CD8-positive, alpha-beta memory T cell (primary cell): ENCODE measurements at places on chromosomes 4 and X. TPM values are rescaled to one million over a fixed set of nuclear protein-coding genes. Genes with fewer than 3 reads are reported as not detected.

GRCh38 chrX:13747836-13748235, 13.3 kb downstream of the OFD1 start:
- no peaks in the 10 kb centered on the region for H3K27me3 ChIP-seq
- no peak overlapping the region for H3K27ac ChIP-seq
- peaks cover 11% of the 10 kb centered on the region for H3K4me1 ChIP-seq
- no peak overlapping the region for H3K4me3 ChIP-seq
- DNase-seq = peak; percentile 10
- peaks cover 5% of the 10 kb centered on the region for H3K36me3 ChIP-seq

DNA sequence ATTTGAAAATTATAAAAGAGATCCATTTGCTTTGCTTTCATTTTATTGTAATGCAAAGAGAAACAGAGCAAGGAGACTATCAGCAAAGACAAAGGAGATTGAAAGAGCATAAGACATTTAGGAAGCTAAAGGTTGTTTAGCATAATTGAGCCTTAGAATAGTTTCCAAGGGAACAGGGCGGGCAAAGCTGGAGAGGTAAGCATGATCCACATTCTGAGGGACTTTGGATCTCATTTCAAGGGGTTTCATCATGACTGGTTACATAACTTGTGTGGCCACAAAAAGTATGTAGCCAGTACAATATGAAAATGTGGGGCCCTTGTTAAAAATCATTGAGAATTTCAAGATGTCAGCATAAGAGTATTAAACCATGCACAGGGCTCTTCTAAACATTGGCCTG, 406.5 kb downstream of the RPA4 start:
- H3K4me1 ChIP-seq = no peaks in the 10 kb centered on the region
- H3K36me3 ChIP-seq = no peaks in the 10 kb centered on the region
- H3K4me3 ChIP-seq = no peak overlapping the region
- H3K27me3 ChIP-seq = no peaks in the 10 kb centered on the region
- DNase-seq = no peak
- no peak overlapping the region for H3K27ac ChIP-seq

GRCh38 chr4:103996637-103997036, 276.9 kb upstream of the TACR3 start:
- no peaks in the 10 kb centered on the region for H3K27me3 ChIP-seq
- H3K36me3 ChIP-seq = no peaks in the 10 kb centered on the region
- H3K4me3 ChIP-seq = no peak overlapping the region
- no peaks in the 10 kb centered on the region for H3K4me1 ChIP-seq

GRCh38 chrX:9919632-9920172, 47.5 kb upstream of the CLDN34 start:
- H3K4me1 ChIP-seq = no peaks in the 10 kb centered on the region
- H3K4me3 ChIP-seq = no peak overlapping the region
- no peaks in the 10 kb centered on the region for H3K36me3 ChIP-seq
- no peak for DNase-seq
- no peaks in the 10 kb centered on the region for H3K27me3 ChIP-seq

DNA sequence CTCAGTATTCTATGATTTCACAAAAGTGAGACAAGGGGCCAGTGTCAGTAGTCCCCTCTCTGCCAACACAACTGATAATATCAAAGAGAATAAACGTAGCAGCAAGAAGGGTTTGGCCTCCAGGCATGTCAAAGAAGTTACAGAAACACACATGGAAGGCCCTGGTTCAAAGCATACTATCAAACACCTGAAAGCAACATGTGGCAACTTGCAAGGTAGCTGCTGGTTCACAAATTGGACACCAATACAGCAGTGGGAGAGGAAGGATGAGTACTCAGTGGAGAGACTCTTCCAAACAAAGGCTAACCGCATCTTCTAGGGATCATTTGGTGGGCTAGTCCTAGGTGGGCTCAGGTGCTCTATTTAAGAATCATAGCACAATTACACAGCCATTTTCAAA, 74.9 kb upstream of the MAOA start:
- no peaks in the 10 kb centered on the region for H3K36me3 ChIP-seq
- H3K27me3 ChIP-seq = no peaks in the 10 kb centered on the region
- H3K27ac ChIP-seq = no peak overlapping the region
- no peaks in the 10 kb centered on the region for H3K4me1 ChIP-seq
- DNase-seq = no peak
- no peak overlapping the region for H3K4me3 ChIP-seq

GRCh38 chr4:38322714-38323113, 341.3 kb upstream of the KLF3 start:
- peaks cover 68% of the 10 kb centered on the region for H3K4me1 ChIP-seq
- no peaks in the 10 kb centered on the region for H3K27me3 ChIP-seq
- no peak for DNase-seq
- H3K4me3 ChIP-seq = no peak overlapping the region

DNA sequence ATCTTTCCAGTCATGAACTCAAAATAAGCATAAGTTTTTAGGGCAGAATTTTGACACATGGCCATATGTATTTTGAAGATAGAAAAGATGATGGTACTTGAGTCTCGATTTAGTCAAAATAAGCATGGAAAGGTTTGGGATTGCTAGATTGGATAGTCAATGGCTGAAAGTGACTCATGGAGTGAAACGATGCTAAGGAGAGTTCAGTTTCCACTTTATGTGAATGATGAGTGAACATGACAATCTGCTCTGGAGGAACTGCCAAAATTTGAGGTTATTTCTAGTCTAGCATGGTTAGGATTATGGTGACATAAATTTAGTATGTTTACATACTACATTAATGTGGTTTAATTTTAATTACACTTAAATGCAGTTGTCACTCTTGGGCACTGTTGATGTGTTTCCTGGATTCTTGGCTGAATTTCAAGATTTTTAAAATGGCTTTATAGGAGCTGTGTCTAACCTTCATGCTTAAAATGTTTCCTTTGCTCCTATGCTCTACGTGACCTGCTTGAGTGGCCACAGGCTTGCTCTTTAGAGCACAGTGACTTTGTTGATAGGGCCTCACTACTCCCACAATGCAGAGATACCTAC, 17.1 kb downstream of the DDX3X start:
- no peak for DNase-seq
- no peaks in the 10 kb centered on the region for H3K27me3 ChIP-seq
- H3K27ac ChIP-seq = no peak overlapping the region
- peaks cover 24% of the 10 kb centered on the region for H3K36me3 ChIP-seq
- no peaks in the 10 kb centered on the region for H3K4me1 ChIP-seq

GRCh38 chrX:22202251-22202650, 70.5 kb upstream of the CBLL2 start:
- no peaks in the 10 kb centered on the region for H3K36me3 ChIP-seq
- H3K27me3 ChIP-seq = no peaks in the 10 kb centered on the region
- no peaks in the 10 kb centered on the region for H3K4me1 ChIP-seq
- no peak overlapping the region for H3K27ac ChIP-seq
- H3K4me3 ChIP-seq = no peak overlapping the region

DNA sequence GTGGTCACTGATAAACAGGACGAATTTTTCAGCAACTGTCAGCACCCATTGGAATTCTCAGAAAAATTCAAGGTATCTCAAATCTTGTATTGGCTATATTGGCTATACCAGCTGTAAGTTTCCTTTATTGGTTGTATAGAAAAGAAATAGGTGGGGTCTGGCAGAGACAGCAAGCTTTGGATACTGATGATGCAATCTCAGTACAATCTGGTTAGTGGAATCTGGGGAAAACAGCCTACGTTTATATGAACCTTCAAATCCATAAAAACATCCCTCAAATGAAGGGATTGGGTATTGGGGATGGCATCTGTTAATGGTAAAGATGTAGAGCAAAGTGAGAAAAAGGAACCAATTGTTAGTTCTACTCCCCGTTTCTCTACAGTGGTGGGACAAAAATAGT, 76.4 kb upstream of the MBNL3 start:
- H3K27ac ChIP-seq = no peak overlapping the region
- no peaks in the 10 kb centered on the region for H3K4me1 ChIP-seq
- no peak for DNase-seq
- H3K4me3 ChIP-seq = no peak overlapping the region

GRCh38 chr4:11297201-11297600, 131.5 kb downstream of the HS3ST1 start:
- no peak overlapping the region for H3K27ac ChIP-seq
- H3K36me3 ChIP-seq = no peaks in the 10 kb centered on the region
- no peaks in the 10 kb centered on the region for H3K4me1 ChIP-seq

- H3K36me3 ChIP-seq = no peaks in the 10 kb centered on the region
- no peak for DNase-seq
- H3K4me1 ChIP-seq = no peaks in the 10 kb centered on the region
- H3K4me3 ChIP-seq = no peak overlapping the region
- no peaks in the 10 kb centered on the region for H3K27me3 ChIP-seq
- H3K27ac ChIP-seq = no peak overlapping the region
Measured at GRCh38 chrX:96971812-96972211, 88.1 kb downstream of the RPA4 start.

- no peaks in the 10 kb centered on the region for H3K27me3 ChIP-seq
- H3K36me3 ChIP-seq = no peaks in the 10 kb centered on the region
- H3K27ac ChIP-seq = no peak overlapping the region
- H3K4me1 ChIP-seq = no peaks in the 10 kb centered on the region
- H3K4me3 ChIP-seq = no peak overlapping the region
- DNase-seq = no peak
Measured at GRCh38 chrX:109036624-109037023, 300.3 kb upstream of the IRS4 start.

DNA sequence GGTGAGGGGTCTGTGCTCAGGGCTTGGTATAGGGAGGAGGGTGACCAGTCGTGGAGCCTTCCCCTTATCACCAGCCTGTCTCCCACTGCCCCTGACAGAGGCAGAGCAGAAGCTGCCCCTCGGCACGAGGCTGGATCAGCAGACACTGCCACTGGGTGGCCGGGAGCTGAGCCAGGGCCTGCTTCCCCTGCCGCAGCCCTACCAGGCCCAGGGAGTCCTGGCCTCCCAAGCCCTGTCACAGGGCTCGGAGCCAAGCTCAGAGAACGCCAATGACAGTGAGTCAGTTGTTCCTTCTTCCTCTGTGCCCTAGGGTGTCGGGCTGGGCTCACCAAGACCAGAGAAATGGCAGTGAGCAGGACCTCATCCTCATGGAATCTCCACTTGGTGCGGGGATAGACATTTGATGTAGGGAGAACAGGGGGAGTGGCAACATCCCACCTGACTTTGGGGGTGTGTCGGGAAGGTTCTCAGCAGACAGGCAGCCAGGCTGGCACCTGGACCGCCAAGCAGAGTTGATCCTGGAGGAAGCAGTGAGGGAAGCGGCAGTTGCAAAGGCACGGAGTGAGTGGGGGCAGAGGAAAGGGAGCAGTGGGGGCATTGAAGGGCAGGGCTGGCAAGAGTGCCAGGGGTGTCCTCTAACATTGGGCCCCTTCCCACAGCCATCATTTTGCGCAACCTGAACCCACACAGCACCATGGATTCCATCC, 14.3 kb upstream of the UBA1 start:
- no peak for DNase-seq
- H3K27ac ChIP-seq = no peak overlapping the region
- no peaks in the 10 kb centered on the region for H3K4me1 ChIP-seq
- H3K4me3 ChIP-seq = no peak overlapping the region

DNA sequence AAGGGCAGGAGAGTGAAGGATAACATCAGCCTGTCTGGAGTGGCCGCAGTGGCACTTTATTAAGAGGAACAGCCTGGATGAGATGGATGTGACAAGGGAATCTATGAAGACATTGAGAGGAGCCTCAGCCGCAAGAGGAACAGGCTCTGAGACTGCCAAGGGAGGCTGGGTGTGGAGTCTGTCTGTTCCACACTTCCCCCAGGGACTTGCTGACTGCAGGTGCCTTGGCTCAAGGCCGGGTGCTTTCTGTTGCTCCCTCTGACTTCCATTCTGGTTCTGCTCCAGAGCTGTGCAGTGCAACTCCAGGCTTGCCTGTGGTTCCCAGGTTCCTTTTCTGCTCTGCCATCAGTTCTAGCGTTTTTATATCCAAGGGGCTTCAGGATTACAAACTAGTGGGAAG, 54.6 kb downstream of the FRMPD3 start:
- H3K36me3 ChIP-seq = no peaks in the 10 kb centered on the region
- H3K27ac ChIP-seq = no peak overlapping the region
- DNase-seq = no peak
- no peaks in the 10 kb centered on the region for H3K4me1 ChIP-seq

GRCh38 chrX:102711872-102712215, 404 bp upstream of the GPRASP2 start:
- H3K27ac ChIP-seq = no peak overlapping the region
- H3K27me3 ChIP-seq = no peaks in the 10 kb centered on the region
- no peak overlapping the region for H3K4me3 ChIP-seq
- DNase-seq = no peak

GRCh38 chr4:71236226-71236625, 102.6 kb upstream of the SLC4A4 start:
- no peak overlapping the region for H3K4me3 ChIP-seq
- no peak for DNase-seq
- no peaks in the 10 kb centered on the region for H3K36me3 ChIP-seq
- no peak overlapping the region for H3K27ac ChIP-seq
- no peaks in the 10 kb centered on the region for H3K4me1 ChIP-seq

- H3K27me3 ChIP-seq = no peaks in the 10 kb centered on the region
- peaks cover 2% of the 10 kb centered on the region for H3K4me1 ChIP-seq
- H3K27ac ChIP-seq = no peak overlapping the region
Measured at GRCh38 chrX:41377624-41378023, 43.7 kb downstream of the DDX3X start.

GRCh38 chr4:142272452-142272851, 573.6 kb downstream of the INPP4B start:
- H3K27me3 ChIP-seq = no peaks in the 10 kb centered on the region
- peaks cover 8% of the 10 kb centered on the region for H3K36me3 ChIP-seq
- no peak overlapping the region for H3K4me3 ChIP-seq
- H3K4me1 ChIP-seq = peaks cover 24% of the 10 kb centered on the region

DNA sequence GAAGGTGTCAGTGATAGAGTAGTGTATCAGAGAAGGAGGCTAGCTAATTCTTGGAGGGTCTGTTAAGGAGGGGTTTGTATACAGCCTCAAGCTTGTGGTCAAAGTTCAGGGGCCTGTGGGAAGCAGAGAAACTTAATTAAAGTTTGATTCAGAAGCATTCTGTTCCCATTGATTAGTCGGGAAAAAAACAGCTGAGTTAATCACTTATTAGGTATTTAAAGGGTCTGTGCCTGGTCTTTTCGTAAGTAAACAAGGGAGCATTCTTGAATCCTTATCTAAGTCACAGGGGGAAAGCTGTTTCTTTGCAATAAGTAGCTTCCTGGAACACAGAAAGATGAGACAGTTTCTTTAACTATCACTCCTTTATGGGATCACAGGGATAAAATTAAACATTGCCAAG, 492.1 kb downstream of the PCDH10 start:
- no peak for DNase-seq
- H3K4me1 ChIP-seq = no peaks in the 10 kb centered on the region
- H3K27me3 ChIP-seq = no peaks in the 10 kb centered on the region
- no peak overlapping the region for H3K27ac ChIP-seq
- H3K4me3 ChIP-seq = no peak overlapping the region

- H3K36me3 ChIP-seq = no peaks in the 10 kb centered on the region
- H3K27me3 ChIP-seq = no peaks in the 10 kb centered on the region
- H3K27ac ChIP-seq = no peak overlapping the region
- no peak overlapping the region for H3K4me3 ChIP-seq
- DNase-seq = no peak
- H3K4me1 ChIP-seq = peaks cover 34% of the 10 kb centered on the region
Measured at GRCh38 chr4:7829652-7830580, 109.7 kb downstream of the AFAP1 start.

- no peak overlapping the region for H3K4me3 ChIP-seq
- DNase-seq = peak; percentile 10
- H3K27ac ChIP-seq = no peak overlapping the region
- H3K36me3 ChIP-seq = no peaks in the 10 kb centered on the region
- no peaks in the 10 kb centered on the region for H3K27me3 ChIP-seq
Measured at GRCh38 chr4:123603165-123603564, 206.6 kb downstream of the SPRY1 start.

The SEPTIN6 gene
- total RNA-seq = 122 TPM

The CWH43 gene
- not detected for total RNA-seq

The SMIM43 gene
- total RNA-seq = 0.44 TPM

The PABPC5 gene
- total RNA-seq = not detected

The SPATA4 gene
- total RNA-seq = not detected

The CXCL13 gene
- 2.3 TPM for total RNA-seq
